Stimulated activated CD4-positive, alpha-beta T cell treated with anti-CD3 and anti-CD28 coated beads, Interleukin-1b, Interleukin-23, amount 100 ng/mL, for 1 hour (primary cell): ENCODE measurements at places on chromosomes 2 and 18.

DNA sequence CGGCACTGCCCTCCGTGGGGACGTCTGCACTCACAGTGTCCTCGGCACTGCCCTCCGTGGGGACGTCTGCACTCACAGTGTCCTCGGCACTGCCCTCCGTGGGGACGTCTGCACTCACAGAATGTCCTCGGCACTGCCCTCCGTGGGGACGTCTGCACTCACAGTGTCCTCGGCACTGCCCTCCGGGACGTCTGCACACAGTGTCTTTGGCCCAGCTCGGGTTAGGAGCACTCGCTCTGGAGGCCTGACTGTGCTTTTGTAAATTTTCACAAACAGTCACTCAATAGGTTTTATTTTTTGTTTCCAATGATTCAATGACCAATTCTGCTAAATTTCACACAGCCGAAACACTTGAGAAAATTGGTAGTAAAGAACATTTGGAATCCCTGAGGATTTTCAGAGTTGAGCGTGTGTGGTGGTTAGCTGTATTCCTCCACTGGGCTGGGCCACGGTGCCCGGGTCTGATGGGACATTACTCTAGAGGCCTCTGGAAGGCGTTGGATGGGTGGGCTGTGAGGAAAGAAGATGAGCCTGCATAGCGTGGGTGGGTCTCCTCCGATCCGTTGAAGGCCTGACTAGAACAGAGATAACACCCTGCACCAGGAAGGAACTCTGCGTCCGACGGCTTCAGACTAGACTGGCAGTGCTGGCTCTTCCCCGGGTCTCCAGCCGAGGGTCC, 134.8 kb downstream of the RTP5 start:
- DNase-seq: no peak

DNA sequence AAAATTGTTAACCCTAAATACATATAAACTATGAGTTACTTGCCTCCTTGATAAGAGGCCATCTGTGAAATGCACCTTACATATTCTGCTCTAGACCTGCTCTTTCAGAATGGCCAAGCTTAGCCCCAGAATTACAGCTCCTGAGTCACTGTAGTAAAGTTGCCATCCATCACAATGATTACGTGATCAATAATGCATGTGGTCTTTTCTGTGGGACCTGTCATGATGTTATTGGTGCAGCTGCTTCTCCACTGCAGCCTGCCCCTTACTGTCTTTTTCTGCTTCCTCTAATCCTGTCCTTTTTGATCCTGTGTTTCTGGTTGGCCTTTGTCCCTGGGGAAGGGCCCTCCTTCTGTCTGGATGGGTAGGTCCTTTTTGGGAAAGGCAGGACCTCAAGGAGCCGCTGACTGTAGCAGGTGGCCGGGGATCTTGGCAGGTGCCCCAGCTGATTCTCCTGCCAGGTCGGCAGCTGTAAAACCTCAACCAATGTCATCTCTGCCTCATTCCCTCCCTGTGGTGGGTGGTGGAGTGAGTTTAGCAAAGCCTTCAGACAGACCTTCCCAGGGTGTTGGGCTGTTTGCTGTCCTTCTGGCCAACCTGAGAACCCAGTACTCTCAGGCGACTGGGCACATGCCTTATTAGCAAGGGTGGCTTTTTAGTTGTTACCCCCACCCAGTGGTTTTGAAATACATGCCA, 126.2 kb upstream of the EML6 start:
- DNase-seq: no peak

DNA sequence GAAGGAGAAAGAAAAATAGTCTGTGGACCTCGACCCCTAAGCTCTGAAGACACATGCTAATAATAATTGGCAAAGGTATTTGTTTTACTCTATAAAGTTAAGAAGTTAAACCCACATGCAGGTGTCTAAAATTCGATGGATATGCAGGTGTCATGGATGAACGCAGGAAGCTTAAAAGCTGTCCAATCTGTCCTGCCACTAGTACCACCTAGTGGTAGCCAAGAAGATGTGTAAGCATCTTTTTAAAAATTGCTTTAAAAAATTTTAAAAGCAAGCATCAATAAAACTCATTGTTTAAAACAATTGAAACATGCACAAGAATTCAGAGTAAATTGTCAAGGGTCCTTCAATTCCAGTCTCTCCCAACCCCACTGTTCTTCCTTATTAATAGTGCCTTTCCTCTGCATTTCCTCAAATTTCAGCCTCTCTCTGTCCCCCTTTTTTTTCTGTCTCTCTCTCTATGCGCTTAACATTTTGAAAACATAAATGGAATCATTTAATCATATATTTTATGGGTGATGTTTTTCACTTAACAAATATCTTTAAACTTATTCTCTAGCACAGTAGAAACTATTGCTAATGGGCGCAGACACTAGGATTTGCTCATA, 30.6 kb upstream of the PPP3R1 start:
- no peak for DNase-seq

GRCh38 chr2:225122583-225123486, 80.6 kb upstream of the DOCK10 start:
- DNase-seq: no peak

- DNase-seq: no peak
Measured at GRCh38 chr2:49367003-49367402, 212.7 kb upstream of the FSHR start.

- no peak for DNase-seq
Measured at GRCh38 chr18:23353459-23353858, 99.6 kb upstream of the RIOK3 start.

DNA sequence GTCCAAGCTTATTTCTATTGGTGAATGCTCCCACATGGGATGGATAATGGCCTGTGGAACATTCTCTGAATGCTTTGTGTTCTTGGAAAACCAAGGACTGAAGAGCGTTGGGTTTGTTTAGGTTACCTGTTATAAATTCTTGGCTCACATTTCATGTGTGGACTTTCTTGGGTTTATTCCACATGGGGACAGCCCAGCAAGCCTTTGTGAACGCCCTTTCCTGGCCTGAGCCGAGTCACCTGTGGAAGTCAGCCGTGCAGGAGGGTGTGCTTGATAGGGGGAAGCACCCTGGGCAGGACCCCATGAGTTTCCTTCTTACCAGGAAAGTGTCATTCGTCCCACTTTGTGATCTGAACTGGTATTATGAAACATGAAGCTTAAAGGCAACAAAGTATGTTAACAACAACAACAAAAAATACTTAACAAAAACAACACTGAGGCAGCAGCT, 4.1 kb downstream of the RAB31 start:
- no peak for DNase-seq

GRCh38 chr2:21041462-21041861, 2.4 kb downstream of the APOB start:
- DNase-seq: no peak

DNA sequence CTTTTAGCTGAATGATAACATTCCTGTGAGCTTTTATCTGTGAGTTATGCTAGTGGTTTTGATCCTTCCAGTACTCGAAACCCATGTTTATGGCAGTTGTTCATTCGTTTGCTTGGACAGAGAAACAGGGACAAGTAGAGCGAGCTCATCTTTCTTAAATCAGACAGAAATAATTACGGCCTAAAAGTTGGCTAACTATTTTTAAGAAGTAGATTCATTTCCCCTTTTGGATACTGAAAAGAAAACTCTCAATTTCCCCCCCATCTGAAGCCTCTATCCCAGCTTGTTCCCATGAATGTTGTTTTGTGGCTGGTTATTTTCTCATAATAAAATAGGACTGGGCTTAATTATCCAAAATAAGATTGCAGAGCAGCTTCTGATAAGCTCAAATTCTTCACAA, 67.1 kb downstream of the ANTXR1 start:
- no peak for DNase-seq

GRCh38 chr2:174779361-174779928, 15.2 kb upstream of the CHRNA1 start:
- DNase-seq: no peak

GRCh38 chr2:55156984-55157383, 75.1 kb downstream of the CLHC1 start:
- no peak for DNase-seq

DNA sequence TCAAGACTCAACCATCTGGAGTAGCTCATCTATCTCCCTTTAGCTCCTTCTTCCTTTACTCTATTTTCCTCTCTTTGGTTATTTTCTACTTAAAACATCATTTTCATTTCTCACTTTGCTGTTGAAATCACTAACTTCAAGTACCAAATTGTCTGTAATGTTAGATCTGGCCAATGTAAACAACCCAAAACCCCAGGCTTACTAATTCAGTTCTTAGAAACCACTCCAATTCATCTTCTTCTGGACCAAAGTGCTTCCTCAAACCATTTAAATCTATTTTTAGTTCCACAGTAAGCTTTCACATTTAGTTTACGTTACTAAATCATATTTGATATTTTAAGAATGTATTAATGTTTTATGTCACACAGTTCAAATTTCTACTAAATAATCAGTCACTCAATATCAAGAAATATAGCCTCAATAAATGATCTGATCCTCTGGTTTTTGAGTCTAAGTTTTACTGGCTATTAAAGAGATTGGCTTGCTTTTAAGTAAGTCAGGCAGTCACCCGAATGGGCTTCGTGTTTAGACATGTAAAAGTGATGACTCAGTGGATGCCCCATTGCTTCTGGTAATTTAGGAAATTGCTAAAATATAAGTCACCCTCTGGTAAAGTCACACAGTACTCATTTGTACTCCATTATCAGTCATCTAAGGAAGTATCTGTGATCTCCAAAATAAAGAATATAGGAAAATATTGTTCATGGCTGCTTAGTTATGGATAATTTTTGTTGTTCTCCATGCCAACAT, 527.2 kb upstream of the SOX11 start:
- no peak for DNase-seq

DNA sequence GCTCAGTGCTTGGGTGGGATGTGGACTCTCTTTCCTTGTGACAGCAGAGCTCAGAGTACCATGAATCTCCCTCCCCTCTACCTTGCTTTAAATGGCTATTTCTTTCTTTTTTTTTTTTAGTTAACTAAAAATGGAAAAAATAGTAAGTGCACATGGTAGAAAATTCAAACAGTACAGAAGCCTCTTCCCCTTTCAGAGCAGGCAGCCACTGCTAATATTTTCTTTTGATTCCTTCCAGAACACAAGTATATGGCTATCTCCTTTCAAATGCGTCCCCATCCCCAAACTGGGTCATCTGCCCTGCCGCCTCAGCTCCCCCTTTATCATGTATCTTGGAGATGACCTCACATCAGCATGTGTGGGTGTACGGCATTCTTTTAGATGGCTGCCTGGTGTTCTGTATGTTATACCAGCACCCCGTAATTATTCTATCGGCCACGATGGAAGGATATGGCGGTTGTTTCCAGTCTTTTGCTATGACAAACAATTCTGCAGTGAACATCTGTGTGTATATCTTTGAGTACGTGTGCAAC, 70.5 kb upstream of the DLX2 start:
- no peak for DNase-seq

DNA sequence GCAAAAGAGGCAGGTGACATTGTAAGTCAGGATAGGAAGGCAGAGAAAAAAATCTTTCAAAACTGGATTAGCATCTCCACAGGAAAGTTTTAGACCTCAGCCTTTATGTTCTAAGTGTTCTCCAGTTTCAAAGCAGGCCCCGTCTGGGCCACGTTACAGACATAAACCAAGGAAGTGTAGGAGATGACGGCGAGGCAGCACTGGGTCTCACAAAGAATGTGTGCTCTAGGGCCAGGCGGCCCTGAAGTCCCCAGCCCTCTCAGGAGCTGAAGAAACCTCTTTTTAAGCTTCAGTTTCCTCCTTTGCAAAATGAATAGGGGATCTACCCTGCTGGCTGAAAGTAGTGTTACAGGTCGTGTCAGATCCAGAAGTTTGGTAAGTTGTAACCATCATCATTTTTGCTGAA, 81.7 kb downstream of the SPRED2 start:
- no peak for DNase-seq

DNA sequence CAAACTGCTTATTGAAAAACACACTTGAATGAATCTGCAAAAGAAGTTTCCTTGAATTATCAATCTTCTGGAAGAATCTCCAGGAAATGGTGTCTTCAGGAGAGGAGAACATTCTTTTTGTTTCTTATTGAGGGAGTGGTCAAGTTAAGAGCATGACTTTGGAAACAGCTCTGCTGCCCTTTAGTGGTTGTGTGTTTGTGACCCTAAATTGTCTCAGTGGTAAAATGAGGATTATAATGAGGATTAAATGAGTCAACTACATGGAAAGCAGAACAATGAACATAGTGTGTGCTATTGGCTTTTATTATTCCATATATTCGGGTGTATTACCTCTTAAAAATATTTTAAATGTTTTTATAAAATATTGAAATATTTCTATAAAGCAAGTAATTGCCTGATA, 44.8 kb upstream of the TANC1 start:
- no peak for DNase-seq

DNA sequence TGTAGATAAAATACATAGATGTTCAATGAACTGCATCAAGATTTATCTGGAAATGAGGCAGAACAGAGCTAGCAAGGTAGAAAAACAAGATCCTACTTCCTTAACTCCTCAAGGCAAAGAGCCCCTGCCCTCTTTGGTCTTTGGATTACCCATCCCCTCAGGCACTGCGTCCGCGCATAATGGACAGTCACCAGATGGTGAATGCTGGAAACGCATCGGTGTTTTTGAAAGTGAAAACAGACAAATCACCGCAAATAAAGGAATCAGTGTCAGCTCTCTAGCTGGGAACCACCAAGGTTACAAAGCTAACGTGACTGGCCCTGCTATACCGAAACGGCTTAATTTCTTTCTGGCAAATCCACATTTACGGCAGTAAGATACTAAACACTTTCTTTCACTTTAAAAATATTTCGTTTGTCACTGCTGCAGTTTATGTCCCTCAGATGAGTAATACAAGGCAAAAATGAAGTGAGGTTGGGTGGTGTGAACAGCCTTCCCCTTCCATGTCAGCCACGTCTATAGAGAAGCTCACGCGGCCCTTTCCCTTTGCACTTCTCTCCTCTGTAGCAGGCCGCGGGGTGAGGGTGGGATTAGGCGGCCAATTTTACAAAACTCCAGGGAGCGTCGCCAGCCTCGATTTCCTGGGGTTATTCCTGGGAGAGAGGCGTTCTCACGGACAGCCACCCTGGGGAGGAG, 627 bp upstream of the GALR1 start:
- no peak for DNase-seq

DNA sequence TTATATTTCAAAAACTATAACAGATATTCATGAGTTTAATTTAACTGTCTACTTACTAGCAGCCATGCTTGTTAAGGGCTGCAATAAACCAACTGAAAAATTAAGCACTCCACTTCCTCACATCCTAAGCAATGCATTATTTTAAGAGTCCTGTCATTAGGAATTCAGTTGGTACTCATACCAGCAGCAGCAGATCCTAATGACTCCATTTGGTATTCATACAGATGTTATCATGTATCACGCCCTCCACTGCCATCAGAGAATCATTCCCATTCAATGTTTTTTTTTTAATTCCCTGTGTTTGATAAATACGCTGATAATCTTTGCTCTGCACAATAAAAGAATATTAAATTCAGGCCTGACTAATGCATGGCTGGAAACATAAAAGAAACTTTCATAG, 236.8 kb downstream of the AFF3 start:
- DNase-seq: no peak

DNA sequence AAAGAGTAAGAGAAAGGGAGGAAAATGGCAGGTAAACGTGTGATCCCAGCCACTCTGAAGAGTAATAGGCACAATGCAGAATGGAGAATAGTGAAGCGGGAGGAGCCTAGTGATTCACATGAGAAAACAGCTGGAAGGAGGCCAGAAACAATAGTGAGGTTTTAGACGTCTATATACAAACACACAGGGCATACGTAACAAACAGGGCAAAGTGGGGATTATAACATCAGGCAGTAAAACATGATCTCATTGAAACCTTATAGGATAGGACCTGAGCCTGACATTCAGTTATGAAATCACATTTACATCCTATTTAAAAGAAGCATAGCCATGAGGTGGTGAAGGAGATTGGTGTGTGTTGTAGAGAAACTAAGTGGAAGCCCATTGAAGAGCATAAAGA, 33.0 kb upstream of the GATA6 start:
- DNase-seq: no peak

GRCh38 chr2:199064201-199064600, 393.5 kb downstream of the SATB2 start:
- no peak for DNase-seq
